ENCODE measurements at places on chromosomes 12 and 14.
A peak's percentile ranks its signal among the peaks of the same experiment; 100 is the strongest.

GRCh38 chr12:38110026-38110699 lies 206.4 kb upstream of the ALG10B start:
- no peak for ATAC-seq

- ATAC-seq = peak; percentile 11
Observed at GRCh38 chr14:92425101-92425500, 88.5 kb upstream of the RIN3 start.

- ATAC-seq = no peak
Observed at GRCh38 chr12:46049665-46050064, 59.3 kb upstream of the SCAF11 start.

- no peak for ATAC-seq
Observed at GRCh38 chr12:76922866-76923265, 44.0 kb upstream of the CSRP2 start.

DNA sequence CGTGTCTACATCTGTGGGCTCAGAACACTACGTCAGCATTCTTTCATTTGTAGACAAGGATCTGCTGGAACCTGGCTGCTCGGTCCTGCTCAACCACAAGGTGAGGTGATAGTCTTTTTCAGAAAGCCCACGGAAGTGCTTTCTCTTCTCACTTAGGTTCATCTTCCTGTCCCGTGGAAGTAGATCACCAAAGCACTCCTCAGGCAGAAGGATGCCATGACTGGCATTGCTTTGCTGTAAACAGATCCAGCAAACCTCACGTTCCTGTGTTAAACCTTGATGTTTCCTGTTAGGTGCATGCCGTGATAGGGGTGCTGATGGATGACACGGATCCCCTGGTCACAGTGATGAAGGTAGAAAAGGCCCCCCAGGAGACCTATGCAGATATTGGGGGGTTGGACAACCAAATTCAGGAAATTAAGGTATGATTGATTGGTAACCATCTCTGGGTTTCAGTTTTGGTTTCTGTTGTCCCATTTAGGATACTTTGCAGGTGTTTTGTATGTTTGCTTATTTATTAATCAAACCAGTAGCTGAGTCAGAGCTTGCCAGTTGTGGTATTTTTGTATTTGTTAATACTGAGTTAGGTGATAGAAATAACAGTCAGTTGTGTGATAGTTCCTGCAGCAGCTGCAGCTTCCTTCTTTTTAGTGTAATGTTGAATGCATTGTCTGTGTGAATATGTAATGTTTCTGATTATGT lies 7.5 kb downstream of the PSMC1 start:
- ATAC-seq = peak; percentile 58

DNA sequence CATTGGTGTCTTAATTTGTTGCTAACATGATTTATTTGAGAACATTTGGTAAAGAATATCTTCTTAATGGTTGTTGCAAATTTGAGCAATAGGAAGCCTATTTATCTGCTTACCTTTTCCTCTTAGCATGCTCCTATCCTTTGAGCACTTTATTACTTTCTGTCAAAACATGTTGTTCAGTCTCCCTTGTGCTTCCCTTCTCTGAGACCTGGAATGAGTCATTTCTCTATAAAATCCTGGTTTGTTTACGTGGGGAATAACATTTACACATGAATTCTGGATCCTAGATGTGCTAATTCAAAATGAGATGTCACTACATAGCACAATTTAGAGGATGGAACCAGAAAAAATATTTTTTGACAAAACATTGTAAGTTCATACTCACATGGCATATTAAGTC lies 844.0 kb upstream of the LRFN5 start:
- no peak for ATAC-seq

DNA sequence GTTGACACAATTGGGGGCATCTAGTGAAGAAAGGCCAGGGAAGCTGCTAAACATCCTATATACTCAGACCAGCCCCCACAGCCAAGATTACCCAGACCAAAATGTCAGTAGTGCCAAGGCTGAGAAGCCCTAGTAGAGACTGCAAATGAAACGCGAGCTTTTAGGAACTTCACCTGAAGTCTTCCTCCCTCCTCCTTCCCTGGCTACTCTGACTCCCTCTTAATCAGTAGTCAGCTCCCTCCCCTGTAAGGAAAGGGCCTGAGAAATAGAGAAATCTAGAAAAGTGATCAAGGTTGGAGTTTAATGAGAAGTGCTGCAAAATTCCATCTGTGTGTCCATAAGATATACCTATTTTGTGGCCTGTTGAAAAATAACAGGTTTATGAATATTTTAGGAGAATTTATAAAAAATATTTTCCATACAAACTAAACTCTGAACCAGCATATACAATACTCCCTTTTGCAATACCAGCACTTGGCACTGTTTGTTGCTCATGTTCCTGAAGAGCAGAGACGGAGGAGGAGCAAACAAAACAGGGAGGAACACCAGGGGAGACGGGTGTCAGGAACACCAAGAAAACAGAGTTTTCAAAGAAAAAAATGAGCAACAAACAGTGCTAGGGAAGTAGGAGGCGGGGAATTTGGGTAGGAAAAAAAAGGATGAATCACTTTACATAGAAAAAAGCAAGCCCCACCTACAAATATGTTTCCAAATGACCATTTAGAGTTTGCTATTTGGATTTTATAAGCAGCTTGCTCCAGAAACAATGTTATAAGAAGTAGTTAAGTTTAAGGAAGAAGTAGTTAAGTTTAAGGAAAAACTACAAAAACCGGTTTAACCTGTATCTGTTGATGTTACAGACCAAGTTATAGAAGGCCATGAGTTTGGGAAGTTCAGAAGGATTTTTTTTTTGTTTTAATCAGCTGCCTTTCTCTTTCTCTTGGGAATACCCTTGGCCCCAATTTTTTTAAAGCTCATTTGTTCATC lies 282.1 kb upstream of the GRIP1 start:
- no peak for ATAC-seq

DNA sequence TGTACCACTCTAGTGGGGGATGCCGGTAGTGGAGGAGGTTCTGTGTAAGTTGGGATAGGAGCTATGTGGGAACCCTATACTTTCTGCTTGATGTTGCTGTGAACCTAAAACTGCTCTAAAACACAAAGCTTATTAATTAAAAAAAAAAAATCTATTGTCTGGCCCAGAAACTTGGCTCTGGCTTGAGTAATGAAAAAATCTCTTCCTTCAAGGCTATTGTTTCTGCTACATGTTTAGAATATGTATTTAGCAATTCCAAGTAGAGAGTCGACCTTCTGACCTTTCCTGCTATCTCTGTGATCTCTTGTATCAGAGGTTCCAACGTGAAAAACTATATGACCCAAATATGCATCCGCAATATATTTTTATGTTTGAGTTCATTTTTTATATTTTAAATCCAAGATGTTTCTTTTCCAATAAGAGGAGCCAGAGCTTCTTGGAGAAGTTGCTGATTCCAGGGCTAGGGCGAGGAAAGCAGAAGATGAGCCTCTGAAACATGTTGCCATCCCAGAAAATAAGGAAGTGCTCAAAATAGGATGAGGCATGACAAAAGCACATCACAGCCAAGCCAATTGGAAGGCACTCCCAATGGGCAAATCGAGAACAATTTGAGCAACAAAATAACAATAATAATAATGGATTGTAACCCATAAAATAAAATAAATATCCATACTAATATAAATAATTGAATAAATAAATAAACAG lies 184.6 kb upstream of the TMEM260 start:
- ATAC-seq = no peak
